Activated CD8-positive, alpha-beta T cell treated with anti-CD3 and anti-CD28 coated beads for 36 hours (primary cell): ENCODE measurements at places on chromosomes 16 and 17. TPM values are rescaled to one million over a fixed set of nuclear protein-coding genes. Genes with fewer than 3 reads are reported as not detected.

DNA sequence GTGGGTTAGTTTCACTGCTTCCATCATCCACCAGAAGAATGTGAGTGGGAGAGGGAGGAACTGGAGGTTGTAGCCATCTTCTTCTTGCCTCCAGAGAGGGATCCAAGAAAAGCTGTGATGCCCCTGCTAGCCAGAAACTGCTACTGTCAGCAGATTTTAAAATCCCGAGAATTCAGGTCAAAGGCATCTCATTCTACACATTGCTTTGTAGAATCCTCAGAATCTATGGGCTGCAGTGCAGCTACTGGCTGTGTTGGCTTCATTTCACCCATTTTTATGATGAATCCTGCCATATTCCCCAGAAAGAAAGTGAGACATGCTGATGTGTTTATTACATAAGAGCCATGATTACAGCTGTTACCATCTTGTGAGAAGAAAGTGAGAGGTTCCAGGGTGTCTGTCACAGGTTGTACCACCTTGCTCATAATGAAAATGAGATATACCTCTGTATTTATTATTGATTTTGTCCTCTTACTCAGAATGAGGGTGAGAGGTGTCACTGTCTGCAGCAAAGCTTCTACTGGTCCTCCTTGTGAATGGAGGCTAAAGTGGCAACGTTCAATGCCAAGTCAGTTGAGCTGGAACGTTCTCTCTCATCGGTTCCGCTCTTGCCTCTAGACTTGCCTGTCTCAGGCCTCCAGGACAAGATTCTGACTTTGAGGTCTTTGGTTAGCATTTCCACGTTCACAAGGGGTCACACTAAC is 50.1 kb upstream of the MYH10 start:
- peaks cover 8% of the 10 kb centered on the region for H3K27me3 ChIP-seq
- H3K36me3 ChIP-seq, result no peaks in the 10 kb centered on the region
- H3K4me1 ChIP-seq, result no peaks in the 10 kb centered on the region
- DNase-seq, result no peak
- no peak overlapping the region for H3K27ac ChIP-seq

Gene BMERB1
- 14.0 TPM for total RNA-seq

- H3K4me1 ChIP-seq, result peaks cover 23% of the 10 kb centered on the region
- H3K27ac ChIP-seq, result peak overlapping the region; percentile 67
- H3K36me3 ChIP-seq, result peaks cover 9% of the 10 kb centered on the region
- peak overlapping the region; percentile 81 for H3K4me3 ChIP-seq
- H3K27me3 ChIP-seq, result peaks cover 8% of the 10 kb centered on the region
- peak; percentile 94 for DNase-seq
Measured at GRCh38 chr16:66406534-66407221, 20.4 kb upstream of the BEAN1 start.

DNA sequence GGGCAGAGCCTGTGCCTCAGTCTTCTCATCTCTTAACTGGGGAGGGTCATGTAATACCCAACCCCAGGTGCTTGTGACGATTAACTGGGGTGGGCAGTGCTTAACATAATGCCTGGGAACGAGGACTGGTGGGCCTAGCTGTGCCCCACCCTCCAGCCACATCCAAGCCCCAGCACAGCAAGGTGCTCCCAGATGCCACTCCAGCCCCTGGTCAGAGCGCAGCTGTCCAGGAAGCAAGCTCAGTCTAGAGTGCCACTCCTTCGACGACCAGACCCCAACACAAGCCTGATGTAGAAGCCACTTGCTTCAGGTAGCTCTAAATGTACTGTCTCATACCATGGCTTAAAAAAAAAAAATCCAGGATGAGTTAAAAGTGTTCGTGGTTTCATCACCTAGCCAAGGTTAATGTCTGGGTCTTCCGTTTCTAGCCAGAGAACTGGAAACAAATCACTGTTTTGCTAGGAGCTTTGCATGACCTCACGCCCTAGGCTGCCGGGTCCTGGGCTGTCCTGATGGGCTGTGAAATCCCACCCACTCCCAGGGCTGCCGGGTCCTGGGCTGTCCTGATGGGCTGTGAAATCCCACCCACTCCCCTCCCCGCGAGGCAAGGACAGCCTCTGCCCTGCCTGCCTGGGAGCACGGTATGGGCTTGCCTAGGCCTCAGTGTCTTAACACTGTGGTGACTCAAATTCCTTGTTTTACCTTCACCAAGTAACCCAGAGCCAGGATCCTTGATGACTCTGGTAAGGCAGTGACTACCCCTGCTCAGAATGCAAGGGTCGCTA is 7.7 kb downstream of the MIEF2 start:
- H3K4me3 ChIP-seq, result no peak overlapping the region
- DNase-seq, result no peak
- H3K27me3 ChIP-seq, result no peaks in the 10 kb centered on the region
- H3K4me1 ChIP-seq, result peaks cover 15% of the 10 kb centered on the region

Gene CRHR1
- total RNA-seq, result not detected

DNA sequence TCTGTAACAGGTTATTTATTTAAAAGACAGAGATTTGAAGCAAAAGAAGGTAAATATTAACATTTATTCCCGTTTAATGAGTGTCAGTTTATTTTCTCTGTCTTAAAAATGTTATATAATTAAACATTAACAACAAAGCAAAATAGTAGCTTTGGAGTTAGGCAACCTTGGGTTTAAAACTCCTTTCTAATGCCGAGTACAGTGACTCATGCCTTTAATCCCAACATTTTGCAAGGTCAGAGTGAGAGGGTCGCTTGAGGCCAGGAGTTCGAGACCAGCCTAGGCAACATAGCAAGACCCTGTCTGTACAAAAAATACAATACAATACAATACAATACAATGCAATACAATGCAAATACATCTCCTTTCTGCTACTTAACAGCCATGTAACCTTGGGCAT is 128.7 kb downstream of the CHD9 start:
- H3K36me3 ChIP-seq, result peaks cover 40% of the 10 kb centered on the region
- DNase-seq, result no peak
- no peaks in the 10 kb centered on the region for H3K27me3 ChIP-seq
- H3K27ac ChIP-seq, result no peak overlapping the region
- no peak overlapping the region for H3K4me3 ChIP-seq

- H3K4me3 ChIP-seq, result no peak overlapping the region
- no peaks in the 10 kb centered on the region for H3K4me1 ChIP-seq
- H3K27ac ChIP-seq, result no peak overlapping the region
Measured at GRCh38 chr16:26345966-26346365, 654.2 kb downstream of the HS3ST4 start.

DNA sequence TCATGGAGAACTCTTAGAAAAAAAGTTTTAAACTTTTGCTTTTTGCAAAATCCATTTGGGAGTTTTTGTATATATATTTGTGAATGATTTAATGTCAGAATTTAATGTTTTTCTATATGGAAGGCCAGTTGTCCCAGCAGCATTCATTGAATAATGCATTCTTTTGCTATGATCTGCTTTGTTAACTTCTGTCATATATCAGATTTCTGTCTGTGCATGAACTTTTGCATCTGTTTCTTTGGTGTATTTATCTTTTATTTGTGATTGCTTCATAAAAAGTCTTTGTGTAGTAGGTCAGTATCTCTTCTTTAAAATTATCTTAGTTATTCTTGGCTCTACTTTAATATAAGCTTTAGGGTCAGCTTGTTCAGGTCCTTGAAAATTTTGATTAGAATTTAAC is 84.2 kb downstream of the MAP2K4 start:
- no peaks in the 10 kb centered on the region for H3K27me3 ChIP-seq
- DNase-seq, result no peak
- H3K4me3 ChIP-seq, result no peak overlapping the region
- H3K36me3 ChIP-seq, result peaks cover 17% of the 10 kb centered on the region
- peaks cover 8% of the 10 kb centered on the region for H3K4me1 ChIP-seq

Gene RTN4RL1
- 0.49 TPM for total RNA-seq

- H3K4me1 ChIP-seq, result no peaks in the 10 kb centered on the region
- H3K4me3 ChIP-seq, result no peak overlapping the region
- H3K27me3 ChIP-seq, result peaks cover 2% of the 10 kb centered on the region
- no peaks in the 10 kb centered on the region for H3K36me3 ChIP-seq
- no peak overlapping the region for H3K27ac ChIP-seq
- DNase-seq, result no peak
Measured at GRCh38 chr16:83338138-83338537, 469.6 kb upstream of the HSBP1 start.

- peaks cover 52% of the 10 kb centered on the region for H3K27me3 ChIP-seq
- no peaks in the 10 kb centered on the region for H3K4me1 ChIP-seq
- H3K4me3 ChIP-seq, result no peak overlapping the region
- no peaks in the 10 kb centered on the region for H3K36me3 ChIP-seq
Measured at GRCh38 chr17:79188048-79188447, 113.4 kb downstream of the ENGASE start.

- DNase-seq, result peak; percentile 68
- H3K4me1 ChIP-seq, result peaks cover 72% of the 10 kb centered on the region
- H3K27ac ChIP-seq, result peak overlapping the region; percentile 98
- H3K27me3 ChIP-seq, result no peaks in the 10 kb centered on the region
- peaks cover 6% of the 10 kb centered on the region for H3K36me3 ChIP-seq
- peak overlapping the region; percentile 70 for H3K4me3 ChIP-seq
Measured at GRCh38 chr17:416293-417206, 63.9 kb upstream of the RPH3AL start.

- no peak overlapping the region for H3K4me3 ChIP-seq
- no peaks in the 10 kb centered on the region for H3K36me3 ChIP-seq
- H3K27me3 ChIP-seq, result peaks cover 5% of the 10 kb centered on the region
- H3K27ac ChIP-seq, result no peak overlapping the region
- no peak for DNase-seq
Measured at GRCh38 chr16:84888450-84888849, 68.7 kb downstream of the CRISPLD2 start.

Gene C17orf107
- 3.0 TPM for total RNA-seq

DNA sequence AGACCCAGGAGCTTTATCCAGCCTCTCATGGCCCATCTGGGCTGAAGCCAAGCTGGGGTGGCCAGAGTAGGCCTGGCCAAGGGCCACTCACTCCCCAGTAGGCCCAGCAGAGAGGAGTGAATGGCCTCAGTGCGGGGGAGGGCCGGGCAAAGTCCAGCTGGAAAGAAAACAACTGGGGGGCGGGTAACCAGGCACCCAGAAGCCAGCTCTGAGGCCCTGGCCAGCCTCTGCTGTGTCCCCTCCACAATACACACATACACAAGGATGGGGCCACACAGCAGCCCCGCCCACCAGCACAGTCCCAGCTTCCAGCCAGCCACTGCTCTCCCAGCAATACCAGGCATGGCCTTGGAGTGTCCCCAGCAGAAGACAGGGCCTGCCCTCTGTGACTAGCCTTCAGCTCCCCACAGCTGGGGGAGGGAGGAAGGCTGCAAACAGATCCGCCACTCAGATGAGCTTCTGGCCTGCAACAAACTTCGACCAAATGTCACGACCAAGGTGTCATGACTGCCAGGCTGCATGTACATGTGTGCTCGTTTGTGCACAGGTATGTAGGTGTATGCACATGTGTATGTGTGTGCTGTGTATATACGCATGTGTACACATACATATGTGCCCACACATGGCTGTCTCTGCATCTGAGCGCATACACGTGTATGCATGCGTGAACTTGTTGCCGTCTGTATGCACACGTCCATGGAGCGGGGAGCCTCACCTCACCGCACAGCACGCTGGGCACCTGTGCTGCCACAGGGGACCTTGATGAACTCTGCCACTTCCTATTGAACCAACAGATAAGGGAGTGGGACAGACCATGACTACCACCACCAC is 5.0 kb downstream of the CARHSP1 start:
- DNase-seq, result no peak
- H3K4me3 ChIP-seq, result no peak overlapping the region
- no peaks in the 10 kb centered on the region for H3K27me3 ChIP-seq
- peaks cover 23% of the 10 kb centered on the region for H3K36me3 ChIP-seq
- H3K4me1 ChIP-seq, result peaks cover 26% of the 10 kb centered on the region

GRCh38 chr17:12097326-12097725 is 76.6 kb downstream of the MAP2K4 start:
- DNase-seq, result no peak
- H3K27me3 ChIP-seq, result no peaks in the 10 kb centered on the region
- no peak overlapping the region for H3K4me3 ChIP-seq
- H3K4me1 ChIP-seq, result peaks cover 3% of the 10 kb centered on the region
- H3K27ac ChIP-seq, result no peak overlapping the region

DNA sequence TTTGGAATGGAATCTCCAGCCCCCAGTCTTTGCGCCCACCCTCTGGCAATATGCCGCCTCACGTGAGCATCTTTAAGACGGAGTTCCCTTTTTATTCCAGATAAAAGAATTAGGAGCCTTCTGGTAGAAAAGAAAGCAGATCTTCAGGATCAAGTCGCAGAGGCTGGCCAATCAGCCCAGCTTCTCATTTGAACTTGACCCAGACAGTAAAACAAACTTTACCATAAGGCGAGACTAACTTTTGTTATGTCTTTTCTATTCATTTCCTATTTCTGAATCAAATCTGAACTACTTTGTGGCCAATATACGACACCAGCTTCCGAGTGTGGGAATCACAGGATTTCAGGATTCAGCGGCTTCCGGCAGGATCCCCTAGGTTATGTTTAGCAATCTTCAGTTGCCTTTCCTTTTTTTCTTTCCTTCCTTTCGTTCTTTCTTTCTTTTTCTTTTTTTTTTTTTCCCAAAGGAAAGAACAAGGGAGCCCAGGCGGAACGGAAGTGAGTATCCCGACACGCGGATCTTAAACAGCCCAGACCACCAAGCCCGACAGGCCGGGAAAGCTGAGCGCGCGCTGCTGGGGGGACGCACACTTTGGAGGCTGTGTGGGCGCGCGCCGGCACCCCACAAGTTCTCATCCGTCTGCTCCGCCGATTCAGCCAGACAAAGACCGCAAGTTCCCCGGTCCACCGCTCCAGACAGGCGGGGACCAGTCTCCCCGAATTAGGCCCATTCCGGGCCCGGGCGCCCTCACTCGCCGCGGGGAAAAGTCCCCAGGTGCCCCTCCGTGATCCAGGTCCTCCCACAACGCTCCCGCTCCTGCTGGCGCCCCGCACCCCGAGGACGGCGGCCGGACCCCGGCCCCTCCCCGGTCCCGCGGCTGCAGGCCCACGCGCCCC is 633 bp downstream of the TBC1D16 start:
- peak overlapping the region; percentile 83 for H3K4me3 ChIP-seq
- DNase-seq, result peak; percentile 66
- no peaks in the 10 kb centered on the region for H3K36me3 ChIP-seq
- peaks cover 8% of the 10 kb centered on the region for H3K27me3 ChIP-seq
- H3K4me1 ChIP-seq, result peaks cover 10% of the 10 kb centered on the region

Gene KRTAP4-9
- total RNA-seq, result not detected

Gene PDILT
- total RNA-seq, result not detected
